ENCODE measurements at places on chromosomes 12 and 14.

GRCh38 chr14:86129426-86129825 is 599.5 kb downstream of the FLRT2 start:
- DNase-seq, result no peak

GRCh38 chr14:23093991-23094665 is 808 bp downstream of the ACIN1 start:
- no peak for DNase-seq

DNA sequence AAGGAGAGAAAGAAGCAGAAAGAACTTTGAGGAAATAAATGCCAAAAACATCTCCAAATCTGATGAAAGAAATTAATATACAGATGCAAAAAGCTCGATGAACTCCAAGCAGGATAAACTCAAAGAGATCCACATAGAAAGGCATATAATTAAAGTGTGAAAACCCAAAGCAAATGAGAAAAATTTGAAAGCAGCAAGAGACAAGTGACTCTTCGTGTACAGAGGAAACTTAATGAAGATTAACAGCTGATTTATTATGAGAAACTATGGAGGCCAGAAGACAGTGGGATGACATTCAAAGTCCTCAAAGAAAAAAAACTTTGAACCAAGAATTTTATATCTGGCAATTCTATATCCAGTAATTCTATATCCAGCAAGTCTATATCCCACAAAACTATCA is 163.0 kb upstream of the TMCC3 start:
- no peak for DNase-seq

- no peak for DNase-seq
Measured at GRCh38 chr14:91307652-91308051, 63.1 kb upstream of the GPR68 start.

GRCh38 chr14:77406086-77406485 is 17.2 kb downstream of the NOXRED1 start:
- DNase-seq, result no peak

DNA sequence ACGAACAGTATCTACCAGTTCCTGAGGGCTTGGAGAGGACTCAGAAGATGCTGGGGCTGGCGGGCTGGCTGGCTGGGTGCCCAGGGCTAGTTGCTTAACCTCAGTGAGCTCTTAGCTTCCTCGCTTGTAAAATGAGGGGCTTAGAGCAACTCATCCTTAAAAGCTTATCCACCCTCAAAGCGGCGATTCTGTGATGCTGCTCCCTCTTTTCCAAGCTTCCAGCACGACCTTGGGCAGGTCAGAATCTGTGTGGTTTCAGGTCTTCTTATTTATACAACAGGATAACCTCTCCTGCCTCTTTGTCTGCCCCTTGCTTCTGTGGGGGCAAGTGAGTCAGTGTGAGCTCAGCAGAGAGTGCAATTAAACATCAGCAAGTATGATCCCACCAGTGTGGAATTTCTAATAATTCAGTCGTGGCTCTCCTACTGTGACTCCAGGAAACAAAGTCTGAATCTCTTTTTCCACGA is 281.8 kb downstream of the KSR2 start:
- DNase-seq, result no peak

GRCh38 chr12:6321905-6322304 is 11.4 kb downstream of the PLEKHG6 start:
- no peak for DNase-seq

- no peak for DNase-seq
Measured at GRCh38 chr12:116337312-116337711, 59.8 kb upstream of the MED13L start.

GRCh38 chr12:87413784-87414183 is 615.4 kb downstream of the C12orf50 start:
- no peak for DNase-seq

GRCh38 chr14:99551034-99551922 is 52.7 kb downstream of the CCDC85C start:
- no peak for DNase-seq

- DNase-seq, result no peak
Measured at GRCh38 chr12:105600911-105601545, 270.5 kb downstream of the C12orf75 start.

- DNase-seq, result no peak
Measured at GRCh38 chr14:85417396-85417795, 112.5 kb upstream of the FLRT2 start.

- DNase-seq, result no peak
Measured at GRCh38 chr14:58972233-58973017, 216.0 kb upstream of the DAAM1 start.

- DNase-seq, result no peak
Measured at GRCh38 chr12:1531654-1532374, 62.6 kb downstream of the FBXL14 start.

- no peak for DNase-seq
Measured at GRCh38 chr14:71371711-71372396, 464.6 kb downstream of the PCNX1 start.

- DNase-seq, result no peak
Measured at GRCh38 chr12:56993346-56993745, 13.0 kb downstream of the ZBTB39 start.

- no peak for DNase-seq
Measured at GRCh38 chr14:54652605-54653052, 85.7 kb downstream of the SAMD4A start.

- DNase-seq, result no peak
Measured at GRCh38 chr12:19093218-19093617, 36.3 kb upstream of the PLEKHA5 start.

GRCh38 chr14:99179946-99180345 is 92.1 kb downstream of the BCL11B start:
- DNase-seq, result no peak

- DNase-seq, result no peak
Measured at GRCh38 chr12:132366341-132366861, 37.0 kb upstream of the GALNT9 start.

- DNase-seq, result no peak
Measured at GRCh38 chr12:127496255-127496654, 770.7 kb upstream of the TMEM132C start.

DNA sequence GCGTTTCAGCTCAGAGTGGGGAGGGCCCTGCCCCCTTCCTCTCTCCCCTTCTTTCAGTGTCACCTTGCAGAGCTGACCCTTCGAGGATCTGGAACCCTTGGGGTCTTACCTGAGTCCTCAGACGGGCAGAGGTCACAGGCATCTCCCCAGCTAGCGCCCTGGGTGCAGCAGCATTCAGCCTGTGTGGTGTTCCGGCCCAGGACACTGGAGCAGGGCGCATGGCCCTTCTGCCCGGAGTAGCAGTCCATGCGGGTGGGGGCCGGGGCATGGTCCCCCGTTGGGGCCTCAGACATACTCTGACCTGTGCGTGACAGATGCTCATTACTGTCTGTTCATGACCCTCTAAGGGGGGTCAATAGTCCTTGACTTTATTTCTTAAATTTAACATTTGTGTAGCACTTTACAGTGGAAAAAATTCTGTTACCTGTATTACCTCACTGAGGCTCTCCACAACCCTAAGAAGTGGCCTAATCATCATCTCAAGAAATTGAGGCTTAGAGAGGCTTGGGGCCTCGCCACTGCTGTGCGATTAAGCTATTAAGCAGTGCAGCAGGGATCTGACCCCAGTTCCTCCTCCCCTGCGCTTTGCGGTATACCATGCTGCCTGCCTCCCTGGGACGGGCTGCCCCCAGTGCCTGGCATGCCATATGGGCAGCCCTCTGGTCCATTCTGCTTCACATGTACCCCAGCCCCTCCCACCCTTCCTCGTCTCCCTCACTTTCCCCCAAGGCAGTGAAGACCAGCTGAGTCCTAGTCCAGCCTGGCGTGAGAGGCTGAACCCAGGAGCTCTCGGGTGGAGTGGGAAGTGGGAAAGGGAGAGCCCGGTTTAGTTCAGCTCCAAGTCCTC is 11.5 kb downstream of the ISCA2 start:
- DNase-seq, result no peak

- no peak for DNase-seq
Measured at GRCh38 chr14:78007160-78007559, 163.0 kb upstream of the NRXN3 start.

- no peak for DNase-seq
Measured at GRCh38 chr12:50003595-50003994, 21.7 kb downstream of the RACGAP1 start.

DNA sequence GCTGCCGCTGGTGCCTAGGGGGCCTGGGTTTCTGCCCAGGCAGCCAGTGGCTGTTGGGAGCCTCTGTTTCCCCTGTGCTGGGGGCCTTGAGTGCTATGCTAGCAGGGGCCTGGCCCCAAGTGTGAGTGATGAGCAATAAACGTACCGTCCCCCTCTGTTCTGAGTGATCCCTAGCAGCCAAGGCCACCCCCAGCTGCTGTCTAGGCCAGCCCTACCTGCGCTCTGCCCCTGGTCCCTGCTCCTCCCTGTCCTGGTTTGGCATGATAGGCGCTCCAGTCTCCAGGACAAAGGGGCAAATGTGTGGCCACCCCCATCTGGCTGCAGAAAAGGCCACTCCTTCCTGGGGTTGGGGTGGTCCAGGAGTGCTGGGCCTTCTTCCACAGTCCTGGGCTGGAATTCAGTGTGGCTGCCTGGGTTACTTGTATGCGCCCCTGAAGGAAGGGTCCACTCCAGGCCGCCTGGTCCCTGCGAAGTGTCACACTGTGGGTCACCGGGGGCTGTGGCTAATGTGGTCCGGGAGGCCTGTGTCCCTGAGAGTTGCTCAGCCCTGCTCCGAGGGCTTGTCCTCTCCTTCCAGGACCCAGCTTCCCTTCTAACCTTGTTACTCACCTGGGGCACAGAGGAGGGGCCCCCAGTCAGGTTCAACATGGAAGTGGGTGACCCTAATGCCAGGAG is 7.0 kb downstream of the TRMT61A start:
- DNase-seq, result no peak

DNA sequence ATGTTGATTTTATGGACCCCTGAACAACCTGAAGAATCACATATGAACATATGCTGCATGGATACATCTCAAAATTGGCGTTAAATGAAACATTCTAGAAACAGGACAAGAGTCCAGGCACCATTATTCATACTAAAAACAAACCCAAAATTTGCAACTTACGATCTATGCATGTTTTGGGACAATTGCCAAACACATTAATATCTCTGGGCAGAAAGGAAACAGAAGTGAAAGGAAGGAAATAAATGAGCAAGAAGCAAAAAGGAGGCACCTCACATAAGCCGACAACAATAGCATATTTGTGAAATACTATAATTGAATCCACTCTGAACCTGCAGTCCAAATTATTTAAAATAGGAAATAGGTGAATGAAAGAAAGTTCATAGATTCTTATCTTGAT is 1505.3 kb downstream of the AACS start:
- DNase-seq, result no peak

- DNase-seq, result no peak
Measured at GRCh38 chr12:124490584-124491305, 76.7 kb downstream of the NCOR2 start.

DNA sequence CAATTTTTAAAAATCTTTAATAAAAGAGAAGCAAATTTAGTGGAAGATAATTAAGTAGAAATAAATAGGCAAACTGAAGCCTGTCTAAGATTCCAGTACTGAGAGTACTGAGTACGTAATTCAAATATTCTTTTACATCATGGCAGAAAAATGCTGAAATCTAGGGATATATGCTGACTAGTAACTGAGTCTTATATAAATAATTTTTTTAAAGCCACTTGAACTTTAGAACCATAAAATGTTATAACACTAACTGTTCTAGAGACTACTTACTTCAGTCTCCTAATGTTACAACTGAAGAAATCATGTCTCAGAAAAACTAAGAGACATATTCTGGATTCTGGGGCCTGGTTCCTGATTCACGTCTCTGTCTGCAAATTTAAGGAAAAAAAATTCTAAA is 230.6 kb upstream of the PLEKHG7 start:
- DNase-seq, result no peak

- DNase-seq, result no peak
Measured at GRCh38 chr12:6070472-6071257, 53.8 kb downstream of the VWF start.

DNA sequence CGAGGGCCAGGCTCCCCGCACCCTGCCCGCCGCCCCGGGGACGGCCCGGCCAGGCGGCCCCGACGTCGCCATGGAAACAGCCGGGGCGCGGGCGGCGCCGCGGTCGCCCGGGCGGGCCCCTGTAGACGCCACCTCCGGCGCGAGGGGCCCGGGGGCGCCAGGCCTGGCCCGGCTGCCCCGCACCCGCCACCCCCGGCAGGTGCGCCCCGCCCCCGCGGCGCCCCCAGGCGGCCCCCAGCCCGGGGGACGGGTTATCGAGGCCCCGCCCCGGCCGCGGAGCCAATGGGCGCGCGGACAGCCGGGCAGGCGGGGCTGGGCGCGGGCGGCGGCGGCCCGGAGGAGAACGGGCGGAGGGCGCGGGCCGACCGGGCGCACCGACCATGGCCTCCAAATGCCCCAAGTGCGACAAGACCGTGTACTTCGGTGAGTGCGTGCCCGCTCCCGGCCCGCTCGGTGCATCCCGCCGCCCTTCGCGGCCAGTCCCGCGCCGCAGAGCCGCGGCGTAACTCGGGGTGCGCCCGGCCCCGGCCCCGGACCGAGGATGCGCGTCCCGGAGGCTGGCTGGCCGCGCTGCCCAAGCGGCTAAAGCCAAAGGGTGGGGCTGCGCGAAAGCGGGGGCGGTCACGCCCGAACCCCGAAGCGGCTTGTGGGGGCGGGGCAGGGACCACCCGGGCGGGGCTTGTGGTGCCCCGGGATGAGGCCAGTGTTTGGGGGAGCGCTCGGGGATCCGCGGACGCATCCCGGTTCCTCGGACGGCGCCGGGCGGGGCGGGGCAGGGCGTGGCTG is at the start of gene CRIP2:
Gene CRIP2 (plus strand): TSS at position 339 of the 786 bp plus-strand sequence. CDS start 42 bp downstream, at position 381.
- DNase-seq, result peak; percentile 68

GRCh38 chr14:81673930-81674329 is 140.3 kb upstream of the SEL1L start:
- no peak for DNase-seq

DNA sequence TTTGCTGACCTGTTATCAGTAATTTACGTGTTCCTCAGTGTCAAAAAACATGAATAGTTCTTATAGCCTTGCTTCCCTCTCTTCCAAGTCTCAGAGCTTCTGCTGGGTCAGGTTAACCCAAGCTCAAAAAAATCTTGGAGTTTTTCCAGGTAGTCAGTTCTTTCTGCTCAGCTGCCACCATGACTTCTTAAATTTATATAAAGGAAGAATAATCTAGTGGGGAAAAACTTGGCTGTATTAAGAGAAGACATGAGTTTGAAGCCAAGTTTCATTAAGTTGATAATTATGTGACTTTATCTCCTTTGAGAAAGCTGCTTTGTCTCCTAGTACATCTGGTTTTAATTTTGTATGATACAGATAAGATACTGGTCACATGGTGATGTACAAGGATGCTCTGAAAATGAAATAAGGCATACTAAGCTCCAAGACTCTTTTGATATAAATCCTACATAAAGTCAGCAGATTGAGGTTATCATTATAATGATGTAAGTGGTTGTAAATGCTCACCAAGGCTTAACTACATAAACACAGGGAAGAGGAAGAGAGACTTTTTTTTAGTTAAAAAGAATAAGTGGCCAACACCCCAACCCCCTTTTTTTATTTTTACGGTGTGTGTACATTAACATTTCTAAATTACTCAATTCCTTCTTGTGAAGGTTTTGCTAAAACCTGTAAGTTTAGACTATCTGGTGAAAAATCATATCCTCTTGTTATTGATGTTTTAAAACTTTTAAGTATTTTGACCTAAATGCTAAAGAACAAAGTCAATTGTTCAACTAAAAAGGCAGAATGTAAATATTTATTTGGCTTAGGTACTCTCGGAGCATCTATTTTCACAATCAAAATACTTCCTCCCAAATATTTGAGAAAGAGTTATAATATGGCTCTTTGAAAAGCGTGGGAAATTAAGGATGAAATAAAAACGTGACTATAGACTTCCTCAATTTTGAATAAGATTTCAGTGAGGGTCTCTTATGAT is 84.1 kb upstream of the SLC38A2 start:
- no peak for DNase-seq

- DNase-seq, result no peak
Measured at GRCh38 chr12:128707488-128707887, 116.3 kb downstream of the SLC15A4 start.
